ENCODE measurements at places on chromosomes 12 and 14. TPM values are rescaled to one million over a fixed set of nuclear protein-coding genes. Genes with fewer than 3 reads are reported as not detected.

Gene CNOT2
- total RNA-seq: 119 TPM

Gene CARMIL3
- total RNA-seq: 0.08 TPM

Gene PRB2
- not detected for total RNA-seq

Gene SMIM41
- 0.15 TPM for total RNA-seq

Gene SETD3
- total RNA-seq: 17.0 TPM

Gene RHEBL1
- total RNA-seq: 0.60 TPM

Gene EIF2B2
- total RNA-seq: 50.8 TPM

Gene MAPKAPK5
- 18.3 TPM for total RNA-seq

Gene DDN
- not detected for total RNA-seq

Gene SCN8A
- 0.23 TPM for total RNA-seq

Gene TTC5
- total RNA-seq: 53.5 TPM

Gene LRRC43
- 1.2 TPM for total RNA-seq

Gene SPATS2
- total RNA-seq: 48.0 TPM

Gene CLEC2B
- total RNA-seq: 2.3 TPM

Gene CLMN
- total RNA-seq: 0.23 TPM

Gene JAG2
- total RNA-seq: 1.6 TPM

Gene JPH4
- total RNA-seq: not detected

Gene GPR135
- total RNA-seq: 0.82 TPM

Gene SLC25A47
- not detected for total RNA-seq

Gene FAM181A
- not detected for total RNA-seq

Gene TAMALIN
- 11.7 TPM for total RNA-seq

Gene ART4
- total RNA-seq: 0.82 TPM

Gene CPNE6
- total RNA-seq: not detected

Gene OTX2
- total RNA-seq: not detected

Gene ZC2HC1C
- total RNA-seq: 0.53 TPM

Gene LYZ
- total RNA-seq: not detected

Gene KRT75
- not detected for total RNA-seq

Gene FGF23
- total RNA-seq: not detected

All from smooth muscle cell of the coronary artery (primary cell).